ENCODE measurements at places on chromosomes 7 and 10.

DNA sequence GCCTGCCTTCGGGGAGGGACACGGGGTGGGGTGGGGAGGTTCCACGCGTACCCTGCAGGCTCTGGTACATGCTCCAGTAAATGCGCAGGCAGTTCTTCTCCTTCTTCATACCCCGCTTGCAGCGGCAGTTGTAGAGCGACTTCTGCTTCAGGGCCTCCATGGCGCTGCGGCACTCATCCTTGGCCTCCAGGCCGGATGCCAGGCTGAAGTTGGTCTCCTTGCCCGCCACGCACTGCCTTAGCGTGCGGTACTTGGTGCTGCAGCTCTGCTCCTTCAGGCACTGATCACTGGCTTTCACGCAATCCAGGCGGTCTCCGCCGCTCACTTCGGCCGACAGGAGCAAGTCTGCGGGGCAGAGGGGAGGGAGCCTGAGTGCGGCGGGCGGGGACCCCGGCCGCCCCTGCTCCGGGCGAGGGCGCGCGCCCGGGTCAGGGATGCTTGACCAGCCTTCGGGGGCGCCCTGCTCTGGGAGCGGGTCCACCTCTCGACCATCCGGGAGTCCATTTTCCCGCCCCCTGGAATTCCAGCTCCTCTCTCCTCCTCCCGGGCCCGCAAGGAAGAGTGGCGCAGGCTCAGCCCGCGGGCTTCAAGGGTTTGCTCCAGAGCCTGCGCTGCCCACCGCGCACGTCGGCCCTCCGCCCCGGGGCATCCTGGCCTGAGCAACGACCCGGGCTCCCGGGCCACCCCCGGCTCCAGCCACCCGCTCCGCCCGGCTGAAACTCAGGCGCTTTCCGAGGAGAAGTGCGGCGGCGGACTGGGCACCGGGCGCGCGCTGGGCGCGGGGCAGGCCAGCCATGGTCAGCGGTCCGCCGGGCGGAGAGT lies 2.0 kb downstream of the GFRA1 start:
- no peak for DNase-seq

- no peak for DNase-seq
Observed at GRCh38 chr7:66415659-66416265, 210.6 kb downstream of the TPST1 start.

DNA sequence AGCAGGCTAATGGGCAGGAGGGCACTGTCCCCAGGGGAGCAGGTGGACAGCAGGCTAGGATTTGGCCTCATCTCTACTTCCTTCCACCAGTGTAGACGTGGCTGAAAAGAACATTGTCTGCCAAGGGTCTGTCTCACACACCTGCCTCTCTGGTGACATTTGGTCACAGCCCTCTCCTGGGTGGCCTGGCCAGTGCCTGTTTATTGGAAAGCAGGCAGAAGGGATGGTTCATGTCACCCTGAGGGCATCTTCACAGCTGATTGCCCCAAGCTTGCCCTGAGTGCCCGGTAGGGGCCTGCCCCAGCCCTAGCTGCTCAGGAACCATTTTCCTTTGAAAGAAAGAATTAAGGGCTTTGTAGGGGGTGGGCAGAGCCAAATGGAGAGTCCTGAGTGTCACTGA lies 138.7 kb downstream of the C10orf105 start:
- DNase-seq = no peak

DNA sequence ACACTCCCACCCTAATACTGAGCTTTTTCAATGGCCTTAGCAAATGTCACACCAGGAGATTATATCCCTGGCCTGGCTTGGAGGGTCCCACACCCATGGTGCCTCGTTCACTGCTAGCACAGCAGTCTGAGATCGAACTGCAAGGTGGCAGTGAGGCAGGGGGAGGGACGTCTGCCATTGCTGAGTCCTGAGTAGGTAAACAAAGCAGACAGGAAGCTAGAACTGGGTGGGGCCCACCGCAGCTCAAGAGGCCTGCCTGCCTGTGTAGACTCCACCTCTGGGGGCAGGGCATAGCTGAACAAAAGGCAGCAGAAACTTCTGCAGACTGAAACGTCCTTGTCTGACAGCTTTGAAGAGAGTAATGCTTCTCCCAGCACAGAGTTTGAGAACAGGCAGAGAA lies 338.9 kb upstream of the MBL2 start:
- DNase-seq = no peak

DNA sequence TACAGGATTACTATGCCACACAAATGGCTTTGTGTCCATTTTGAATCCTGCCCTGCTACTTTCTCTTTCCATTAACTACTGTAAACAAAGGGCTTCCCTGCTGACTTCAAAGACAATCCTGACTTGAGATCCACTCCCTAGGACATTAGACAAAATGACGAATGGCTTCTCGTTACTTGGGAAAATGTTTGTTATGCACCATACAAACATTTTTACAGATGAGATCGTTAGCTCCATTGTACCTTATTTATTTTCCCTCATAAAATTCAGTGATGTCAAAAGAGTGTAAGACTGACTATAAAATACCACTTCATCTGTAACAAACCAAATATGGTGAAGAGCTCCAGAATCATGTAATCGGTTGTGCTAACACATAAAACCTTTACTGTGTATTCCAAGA lies 121.8 kb downstream of the CD36 start:
- no peak for DNase-seq

DNA sequence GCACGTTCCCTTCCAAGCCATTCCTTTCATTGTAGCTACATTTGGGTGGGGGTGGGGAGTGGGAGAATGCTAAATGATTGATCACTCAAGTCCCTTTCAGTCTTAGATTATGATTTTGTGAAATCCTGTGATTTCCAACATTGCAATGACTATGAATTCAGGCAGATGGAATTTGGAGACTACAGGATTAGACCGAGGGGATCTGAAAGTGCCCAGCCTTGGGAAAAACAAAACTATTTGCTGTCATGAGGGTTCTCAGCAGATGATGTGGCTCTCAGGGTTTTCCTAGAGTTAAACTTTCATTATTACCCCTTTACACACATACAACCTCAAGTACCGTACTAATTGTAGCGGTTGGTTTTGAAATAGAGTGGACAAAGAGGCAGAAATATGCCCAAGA lies 4.7 kb downstream of the MACROH2A2 start:
- no peak for DNase-seq

DNA sequence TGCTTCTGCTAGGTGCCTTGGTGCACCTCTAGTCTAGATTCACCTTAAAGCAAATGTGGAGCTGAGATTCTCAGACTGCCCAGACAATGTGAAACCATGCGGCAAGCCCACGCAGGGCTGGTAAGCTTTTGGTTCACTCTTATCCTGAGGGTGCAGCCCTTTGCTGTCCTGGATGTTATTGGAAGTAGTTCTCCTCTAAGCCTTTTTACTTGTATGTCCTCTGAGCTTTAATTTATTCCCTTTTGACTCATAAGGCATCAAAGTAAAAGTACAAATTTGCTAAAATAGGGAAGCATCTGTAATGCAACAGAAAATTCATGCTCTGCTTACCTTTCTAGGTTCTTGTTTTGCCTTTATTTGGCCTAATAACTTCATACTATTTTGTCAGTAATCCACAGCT lies 186.8 kb downstream of the MACC1 start:
- DNase-seq = no peak

Measured in GM04503 (cell line).